Stimulated activated CD8-positive, alpha-beta memory T cell treated with anti-CD3 and anti-CD28 coated beads, Interleukin-12 subunit alpha, Interleukin-12 subunit beta, amount 100 ng/mL, for 4 hours (primary cell): ENCODE measurements at places on chromosomes 4 and X.

- no peak for DNase-seq
Observed at GRCh38 chrX:39910651-39911050, 187.1 kb downstream of the BCOR start.

DNA sequence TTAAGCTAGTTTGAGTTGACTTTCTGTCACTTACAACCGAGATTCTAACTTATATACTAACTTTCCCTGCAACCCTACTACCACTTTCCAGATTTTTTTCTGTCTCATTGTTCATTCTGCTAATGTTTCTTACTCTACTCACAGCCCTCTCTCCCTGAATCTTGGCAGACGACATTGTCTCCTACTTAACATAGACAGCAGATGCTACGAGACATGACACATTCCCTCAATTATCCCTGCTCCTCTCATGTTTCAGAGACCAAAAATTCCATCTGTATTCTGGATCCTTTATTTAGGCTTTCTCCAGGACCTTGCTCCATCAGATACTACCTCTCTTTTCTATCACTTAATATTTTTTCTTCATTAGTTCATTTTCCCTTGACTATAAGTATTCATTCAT is 379.1 kb upstream of the TEX13C start:
- no peak for DNase-seq

GRCh38 chr4:39367166-39367565 is 1.0 kb upstream of the RFC1 start:
- no peak for DNase-seq

DNA sequence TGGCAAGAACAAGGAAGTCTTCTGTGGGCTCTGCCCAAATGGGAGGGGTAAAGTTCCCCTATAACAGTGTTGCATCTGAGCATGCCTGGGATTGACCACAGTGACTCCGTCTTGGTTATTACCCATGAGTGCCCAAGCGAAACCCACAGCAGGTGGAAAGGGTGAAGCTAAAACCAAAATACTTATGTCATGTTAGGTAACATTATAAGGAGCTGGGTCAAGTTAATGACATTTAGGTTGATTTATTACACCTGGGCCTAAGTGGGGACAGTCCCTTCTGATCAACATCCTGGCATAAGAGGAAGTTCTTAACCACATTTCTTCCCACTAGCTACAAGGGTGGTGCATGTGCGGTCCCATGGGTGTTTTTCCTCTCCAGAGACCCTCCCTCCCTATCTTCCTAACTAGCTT is 1.3 kb upstream of the ZNF732 start:
- no peak for DNase-seq

GRCh38 chr4:135497563-135498152 is 1296.1 kb upstream of the PABPC4L start:
- DNase-seq: no peak

DNA sequence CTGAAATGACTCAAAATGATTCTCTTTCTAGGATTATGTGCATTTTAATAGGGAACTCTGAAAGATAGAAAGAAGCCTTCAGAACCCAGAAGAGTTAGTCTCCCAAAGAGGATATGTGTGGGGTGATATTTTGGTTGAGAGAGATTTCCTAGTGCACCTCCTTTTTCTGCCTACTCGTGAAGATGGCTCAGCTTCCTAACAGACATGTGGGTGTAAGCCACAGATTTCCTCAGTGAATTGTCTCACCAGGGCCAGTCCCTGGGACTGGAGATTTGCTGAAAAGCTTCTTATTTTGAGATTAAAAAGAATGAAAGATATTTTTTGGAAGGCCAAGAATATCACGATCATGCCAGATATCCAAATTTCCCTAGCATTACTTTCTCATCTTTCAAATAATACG is 42.8 kb downstream of the MAGEB17 start:
- no peak for DNase-seq

- DNase-seq: no peak
Observed at GRCh38 chr4:136867465-136867864, 664.8 kb downstream of the PCDH18 start.

- DNase-seq: peak; percentile 26
Observed at GRCh38 chrX:149504226-149504914, 736 bp downstream of the IDS start.
